ENCODE measurements at places on chromosomes 5 and 9. TPM values are rescaled to one million over a fixed set of nuclear protein-coding genes. Genes with fewer than 3 reads are reported as not detected.

TLX3 gene
- total RNA-seq = not detected

- H3K36me3 ChIP-seq = no peaks in the 10 kb centered on the region
- no peak for DNase-seq
- H3K4me1 ChIP-seq = no peaks in the 10 kb centered on the region
- H3K27ac ChIP-seq = no peak overlapping the region
- H3K4me3 ChIP-seq = no peak overlapping the region
Observed at GRCh38 chr5:177389241-177390169, 5.3 kb downstream of the SLC34A1 start.

C9orf50 gene
- total RNA-seq = not detected

- no peaks in the 10 kb centered on the region for H3K36me3 ChIP-seq
- no peaks in the 10 kb centered on the region for H3K4me1 ChIP-seq
- no peaks in the 10 kb centered on the region for H3K27me3 ChIP-seq
Observed at GRCh38 chr9:20442461-20443319, 179.6 kb downstream of the MLLT3 start.

DNA sequence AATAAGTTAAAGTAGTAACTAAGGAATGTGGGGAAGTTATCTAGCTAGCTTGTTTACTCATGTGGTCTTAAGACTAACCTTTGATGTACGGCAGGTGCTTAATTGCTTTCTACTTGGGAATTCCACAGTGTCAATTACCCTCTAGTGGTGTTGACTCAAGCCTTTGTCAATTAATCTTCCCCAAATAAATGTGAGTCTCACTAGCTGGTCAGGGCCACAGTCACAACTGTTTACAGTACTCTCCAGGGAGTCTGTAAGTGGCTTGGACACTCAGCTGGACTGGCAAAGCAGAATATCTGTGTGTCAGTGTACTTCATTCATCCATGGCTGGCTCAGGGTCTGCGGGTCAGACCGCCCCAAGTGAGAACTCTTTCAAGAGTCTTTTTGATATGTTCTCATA, 30.8 kb downstream of the SMIM3 start:
- no peaks in the 10 kb centered on the region for H3K4me1 ChIP-seq
- H3K36me3 ChIP-seq = no peaks in the 10 kb centered on the region
- no peak for DNase-seq
- no peak overlapping the region for H3K27ac ChIP-seq
- H3K27me3 ChIP-seq = no peaks in the 10 kb centered on the region

DNA sequence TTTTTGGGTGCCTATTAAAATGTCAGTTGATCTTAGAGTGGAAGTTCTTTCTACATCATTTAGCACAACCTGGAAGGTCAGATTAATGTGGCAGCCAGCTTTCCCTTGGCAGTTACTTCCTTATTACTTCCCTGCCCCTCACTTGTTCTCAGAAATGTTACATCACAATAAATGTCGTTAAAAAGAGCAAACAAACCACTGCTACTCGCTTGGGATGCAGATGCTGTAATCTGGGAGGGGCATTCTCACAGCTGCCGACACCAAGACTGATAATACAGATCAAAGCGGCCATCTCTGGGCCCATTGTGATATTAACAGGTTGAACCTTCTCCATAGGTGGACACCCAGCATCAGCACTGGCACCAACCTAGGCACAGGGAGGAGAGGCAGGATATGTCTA, 29.3 kb downstream of the PLAC8L1 start:
- H3K27me3 ChIP-seq = no peaks in the 10 kb centered on the region
- H3K27ac ChIP-seq = no peak overlapping the region
- no peak overlapping the region for H3K4me3 ChIP-seq
